ENCODE measurements at places on chromosomes 13 and 19.
A peak's percentile ranks its signal among the peaks of the same experiment; 100 is the strongest.

- DNase-seq = no peak
These were observed 476.7 kb downstream of the RFC3 start for GRCh38 chr13:34294483-34295129.

GRCh38 chr19:18846862-18847548 lies 15.2 kb downstream of the UPF1 start:
- peak; percentile 51 for DNase-seq

DNA sequence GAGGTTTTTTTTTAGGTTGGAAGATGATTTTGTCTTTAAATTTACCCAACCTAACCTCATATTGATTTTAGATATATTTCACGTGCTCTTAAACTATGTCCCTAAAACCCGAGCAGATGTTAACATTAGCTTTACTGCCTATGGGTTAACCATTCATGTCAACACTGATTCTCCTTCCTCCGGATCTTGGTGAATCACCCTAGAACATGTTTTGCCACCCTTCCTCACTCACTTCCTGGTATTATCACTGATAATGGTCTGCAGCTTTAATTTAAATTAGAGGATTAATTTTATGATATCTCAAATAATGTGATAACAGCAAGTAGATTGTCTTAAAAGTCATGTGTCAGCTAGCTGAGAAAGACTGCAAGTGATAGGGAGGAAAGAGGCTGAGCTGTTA lies 31.9 kb downstream of the HTR2A start:
- DNase-seq = no peak

- DNase-seq = no peak
These were observed 26.9 kb downstream of the GAS6 start for GRCh38 chr13:113836768-113837559.

GRCh38 chr13:108855737-108856387 lies 226.5 kb downstream of the MYO16 start:
- no peak for DNase-seq

- DNase-seq = no peak
These were observed 95.0 kb downstream of the KCTD12 start for GRCh38 chr13:76790980-76791819.

DNA sequence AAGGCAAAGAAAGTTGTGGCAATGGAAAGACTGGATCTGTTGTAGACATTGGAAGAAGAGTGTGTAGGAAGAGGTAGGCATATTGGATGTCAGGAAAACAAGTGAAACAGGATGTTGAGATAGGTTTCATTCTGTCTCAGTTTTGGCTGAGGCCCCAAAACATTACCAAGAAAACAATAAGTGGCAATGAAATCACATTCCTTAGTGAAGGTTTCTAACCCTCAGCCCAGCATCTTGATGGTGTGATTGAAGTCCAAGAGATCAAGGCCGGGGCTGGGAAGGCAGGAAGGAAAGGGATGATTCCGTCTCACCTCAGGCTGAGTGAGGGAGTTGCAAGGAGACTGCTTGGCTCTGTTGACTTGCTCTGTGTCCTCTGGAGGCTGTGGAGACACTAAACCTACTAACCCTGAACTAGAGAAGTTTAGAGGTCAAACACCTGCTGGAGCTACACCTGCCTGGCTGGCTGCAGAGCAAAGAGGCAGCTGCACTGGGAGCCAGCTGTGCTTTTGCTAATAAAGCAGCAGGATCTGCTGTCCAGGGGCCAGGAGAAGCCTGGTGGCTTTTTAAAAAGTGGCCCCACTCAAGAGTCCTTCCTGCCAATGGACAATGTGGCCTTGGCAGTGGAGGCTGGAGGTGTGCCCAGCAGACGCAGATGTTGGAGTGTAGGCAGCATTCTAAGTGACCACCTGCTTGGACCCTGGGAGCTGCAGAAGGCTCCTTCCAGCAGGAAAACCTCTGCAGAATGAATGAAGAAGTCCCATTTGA lies 53.6 kb downstream of the DGKH start:
- no peak for DNase-seq

DNA sequence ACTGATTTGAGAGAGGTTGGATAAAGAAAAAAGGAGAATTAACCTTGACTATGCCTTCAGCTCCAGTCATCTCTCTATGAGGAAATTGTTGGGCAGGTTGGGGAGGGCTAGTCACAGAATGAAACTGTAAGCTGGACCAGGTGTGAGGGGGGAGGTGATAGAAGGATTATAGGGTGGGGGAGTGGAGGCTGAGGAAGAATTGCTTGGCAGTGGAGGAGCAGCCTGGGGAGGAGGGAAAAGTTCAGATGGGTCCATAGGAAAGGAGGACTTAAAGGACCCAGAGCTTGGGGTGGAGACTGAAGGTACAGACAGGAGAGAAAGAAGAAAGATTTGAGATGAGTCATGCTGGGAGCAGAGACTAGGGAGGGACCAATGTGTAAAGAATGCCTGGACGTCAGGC lies 8.2 kb upstream of the ZNF431 start:
- no peak for DNase-seq

DNA sequence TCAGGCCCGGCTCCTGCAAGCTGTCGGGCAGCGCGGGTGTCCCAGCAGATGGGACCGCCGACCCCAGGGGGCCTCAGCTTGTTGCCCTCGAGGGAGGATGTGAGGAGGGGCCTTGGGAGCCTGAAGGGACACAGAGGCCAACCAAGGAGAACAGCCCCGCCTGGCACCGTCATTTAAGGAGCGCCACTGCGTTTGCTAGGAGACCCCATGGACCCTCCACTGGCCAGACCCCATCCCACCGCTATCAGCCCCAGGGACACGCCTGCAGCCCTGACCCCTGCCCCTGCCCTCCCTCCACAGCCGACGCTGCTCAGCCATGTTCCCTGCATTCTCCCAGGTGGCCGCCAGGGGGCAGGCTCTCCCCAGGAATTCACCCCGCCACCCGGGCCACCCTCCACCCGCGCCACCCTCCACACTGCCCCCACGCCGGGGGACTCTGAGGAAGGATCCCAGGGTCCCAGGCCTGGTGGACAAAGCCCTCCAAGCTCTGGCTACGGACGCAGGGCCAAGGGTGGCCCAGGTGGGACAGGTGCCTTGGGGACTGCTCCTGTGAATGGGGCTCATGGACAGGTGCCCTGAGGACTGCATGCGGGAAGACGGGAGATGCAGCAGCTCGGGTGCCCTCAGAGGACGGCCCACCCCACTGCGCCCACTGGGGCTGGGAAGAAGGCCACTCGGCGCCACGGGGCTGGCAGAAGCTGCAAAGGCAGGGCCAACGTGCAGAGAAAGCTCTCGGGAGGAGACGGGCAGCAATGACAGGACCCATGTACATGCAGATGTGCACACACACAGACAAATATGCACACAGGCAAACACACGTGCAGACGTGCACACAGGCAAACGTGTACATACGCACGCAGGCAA lies 34.4 kb downstream of the PIP5K1C start:
- peak; percentile 58 for DNase-seq

GRCh38 chr19:51272183-51272810 lies 21.4 kb downstream of the SIGLECL1 start:
- no peak for DNase-seq

DNA sequence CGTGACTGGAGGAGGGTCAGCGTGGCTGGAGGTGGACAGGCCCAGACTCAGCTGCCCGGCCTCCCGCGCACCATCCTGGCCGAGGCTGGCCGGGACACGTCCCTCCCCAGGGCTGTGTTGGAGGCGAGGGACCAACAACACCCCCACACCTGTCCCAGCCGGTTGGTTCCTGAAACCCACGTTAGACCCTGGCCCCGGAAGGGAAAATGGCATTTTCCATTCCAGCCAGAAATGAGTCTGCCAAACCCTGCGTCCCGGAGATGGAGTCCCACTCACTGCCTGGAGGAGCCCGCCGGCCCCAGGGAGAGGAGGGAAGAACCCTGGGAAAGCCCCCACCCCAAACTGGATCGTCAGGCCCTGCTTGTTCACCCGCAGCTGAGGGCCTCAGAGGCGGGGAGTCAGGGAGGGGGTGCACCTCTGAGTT lies 4.8 kb upstream of the WDR18 start:
- no peak for DNase-seq

DNA sequence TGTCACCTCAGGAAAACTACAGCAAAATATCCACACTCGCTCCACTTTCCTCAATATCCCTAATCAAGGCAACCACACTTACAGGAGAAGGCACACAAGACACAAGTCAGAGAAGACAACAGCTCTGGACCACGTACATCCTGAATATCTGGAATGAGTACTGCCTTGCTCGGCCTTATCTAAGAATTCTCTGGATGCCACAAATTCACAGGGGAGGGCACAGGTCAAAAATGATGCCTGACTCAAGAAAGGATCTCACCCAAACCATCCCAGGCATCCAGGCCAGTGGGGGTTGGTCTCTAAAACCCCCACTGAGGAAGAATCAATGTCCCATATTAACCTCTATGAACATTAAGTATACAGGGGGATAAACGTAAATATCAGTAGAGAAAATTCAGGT lies 29.9 kb downstream of the ATP7B start:
- DNase-seq = no peak

DNA sequence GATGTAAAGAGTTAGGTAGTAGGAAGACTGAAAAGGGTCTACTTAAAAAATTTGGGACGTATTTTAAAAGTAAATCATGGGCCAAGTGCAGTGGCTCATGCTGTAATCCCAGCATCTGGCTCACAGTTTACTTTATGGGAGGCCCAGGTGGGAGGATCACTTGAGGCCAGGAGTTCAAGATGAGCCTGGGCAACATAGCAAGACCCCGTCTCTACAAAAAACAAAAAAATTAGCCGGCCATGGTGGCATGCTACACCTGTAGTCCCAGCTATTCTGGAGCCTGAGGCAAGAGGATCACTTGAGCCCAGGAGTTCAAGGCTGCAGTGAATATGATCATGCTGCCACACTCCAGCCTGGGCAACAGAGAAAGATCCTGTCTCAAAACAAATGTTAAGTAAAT lies 23.0 kb downstream of the UTP14C start:
- no peak for DNase-seq

- no peak for DNase-seq
These were observed 2.1 kb downstream of the POU4F1 start for GRCh38 chr13:78601124-78601873.

GRCh38 chr13:42925626-42926025 lies 66.4 kb downstream of the EPSTI1 start:
- no peak for DNase-seq

GRCh38 chr13:51453959-51454703 lies 1.3 kb upstream of the INTS6 start:
- DNase-seq = peak; percentile 13

GRCh38 chr13:102571075-102571474 lies 25.7 kb upstream of the TPP2 start:
- DNase-seq = no peak

DNA sequence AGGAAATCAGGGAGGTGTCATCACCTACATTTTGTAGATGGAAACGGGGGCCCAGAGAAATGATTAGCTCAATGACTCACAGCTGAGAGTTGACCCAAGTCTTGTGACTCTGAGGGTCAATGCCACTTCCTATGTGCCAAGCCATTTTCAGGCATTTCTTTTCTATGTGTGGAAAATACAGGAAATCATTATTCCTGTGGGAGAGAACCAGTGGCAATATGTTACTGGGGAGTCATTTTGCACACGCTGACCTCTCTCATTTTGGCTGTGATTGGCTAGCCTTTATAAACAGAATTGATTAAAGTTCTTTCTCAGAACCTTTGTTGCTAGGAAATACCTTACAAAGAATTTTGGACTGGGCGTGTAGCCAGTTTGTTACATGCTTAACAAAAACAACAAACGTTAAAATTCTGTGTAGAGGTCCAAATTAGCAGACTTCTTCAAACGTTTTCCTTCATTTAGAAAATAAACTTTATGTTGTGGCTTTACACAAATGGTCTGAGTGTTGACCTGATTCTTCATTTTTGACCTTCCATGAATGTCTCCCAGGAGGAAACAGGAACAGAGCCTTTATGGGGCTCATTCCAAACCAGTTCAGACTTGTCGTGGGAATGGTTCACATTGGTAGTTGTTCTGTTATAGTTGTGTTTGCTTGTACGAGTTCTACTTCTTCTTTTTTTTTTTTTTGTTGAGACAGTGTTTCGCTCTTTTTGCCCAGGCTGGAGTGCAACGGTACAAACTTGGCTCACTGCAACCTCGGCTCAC lies 11.4 kb downstream of the PCCA start:
- DNase-seq = no peak

- DNase-seq = no peak
These were observed 14.6 kb upstream of the URAD start for GRCh38 chr13:28002886-28003698.

DNA sequence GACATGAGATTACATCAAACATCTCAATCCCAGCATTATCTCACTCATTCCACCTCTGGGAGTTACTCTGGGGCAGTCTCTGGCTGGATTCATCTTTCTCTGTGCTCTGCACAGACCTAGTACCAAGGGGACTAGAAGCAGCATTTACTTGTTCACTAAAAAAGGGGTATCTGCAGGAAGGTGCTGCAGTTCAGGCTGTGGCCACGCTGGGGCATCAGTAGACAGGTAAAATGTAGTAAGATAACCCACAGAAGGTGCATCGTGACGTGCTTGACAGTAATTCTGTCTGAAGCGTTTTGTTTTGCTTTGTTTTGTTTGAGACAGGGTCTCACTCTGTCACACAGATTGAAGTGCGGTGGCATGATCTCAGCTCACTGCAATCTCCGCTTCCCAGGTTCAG lies 29.3 kb downstream of the ZNF564 start:
- DNase-seq = no peak

GRCh38 chr13:54177466-54177865 lies 1148.9 kb downstream of the OLFM4 start:
- no peak for DNase-seq

GRCh38 chr13:40589285-40590109 lies 76.9 kb downstream of the FOXO1 start:
- DNase-seq = no peak

Measured in stimulated activated CD8-positive, alpha-beta memory T cell treated with anti-CD3 and anti-CD28 coated beads, Interleukin-2, amount 100 ng/mL, for 1 hour (primary cell).